CD4-positive, CD25-positive, alpha-beta regulatory T cell (primary cell): ENCODE measurements at places on chromosomes 6 and 20.

GRCh38 chr20:44068316-44069201 is 118.4 kb downstream of the JPH2 start:
- DNase-seq = no peak

- no peak for DNase-seq
These were observed 25.4 kb downstream of the KIAA0319 start for GRCh38 chr6:24620637-24621036.

- DNase-seq = no peak
These were observed 247.7 kb upstream of the FAM83B start for GRCh38 chr6:54598787-54599313.

DNA sequence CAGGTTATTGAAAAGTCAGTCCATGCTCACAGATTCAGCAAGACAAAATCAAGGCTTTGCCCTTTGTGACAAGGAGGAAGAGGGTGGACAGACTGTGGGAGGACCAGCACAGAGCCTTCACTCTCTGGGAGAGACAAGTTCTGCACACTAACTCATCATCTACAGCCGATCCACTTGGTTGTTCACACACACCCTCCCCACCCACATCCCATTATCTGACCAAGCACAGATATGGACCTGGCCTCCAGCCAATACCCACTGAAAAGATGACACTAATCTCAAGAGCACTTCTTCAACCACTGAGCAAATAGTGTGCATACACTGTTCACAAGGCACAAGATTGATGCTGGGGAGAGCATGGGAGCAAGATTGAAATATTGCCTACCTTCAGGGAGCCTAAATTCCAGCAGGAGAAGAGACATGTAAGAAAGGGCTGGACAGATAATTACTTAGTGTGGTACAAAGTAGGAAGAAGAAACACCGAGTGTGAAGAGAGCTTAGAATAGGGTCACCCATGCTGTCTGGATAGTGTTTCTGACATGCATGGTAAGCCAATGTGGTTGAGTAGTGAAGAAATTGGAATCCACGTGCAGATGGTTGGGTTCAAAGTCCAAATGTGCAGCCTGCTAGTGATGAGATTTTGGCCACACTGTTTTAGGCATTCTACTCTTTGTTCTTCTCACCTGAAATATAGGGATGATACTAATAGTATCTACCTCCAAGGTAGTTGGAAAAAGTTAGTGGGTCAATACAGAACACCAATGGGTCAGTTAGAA is 21.7 kb upstream of the IL17A start:
- DNase-seq = no peak

DNA sequence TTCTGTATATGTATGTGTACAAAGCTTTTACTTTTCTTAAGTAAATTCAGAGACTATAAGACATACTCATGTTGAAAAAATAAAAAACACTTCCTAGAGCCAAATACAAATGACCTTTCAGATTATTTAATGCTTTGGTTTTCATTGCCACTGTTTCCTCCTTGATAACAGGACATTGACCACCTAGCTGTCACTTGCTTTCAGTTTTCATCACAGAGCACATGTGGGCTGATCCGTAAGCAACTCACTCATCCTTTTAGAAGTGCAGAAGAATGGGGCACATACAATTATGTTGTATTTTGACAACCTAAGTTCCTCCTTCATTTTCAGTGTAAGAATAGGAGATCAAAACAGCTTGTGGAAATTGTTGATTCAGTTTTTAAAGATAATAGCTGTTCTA is 6.2 kb downstream of the ZBTB2 start:
- DNase-seq = no peak
